ENCODE measurements at places on chromosomes 7 and 10.
A peak's percentile ranks its signal among the peaks of the same experiment; 100 is the strongest.

- DNase-seq: no peak
Measured at GRCh38 chr7:43112941-43113621, 634 bp downstream of the HECW1 start.

- DNase-seq: peak; percentile 31
Measured at GRCh38 chr10:14389981-14390590, 59.4 kb upstream of the FRMD4A start.

GRCh38 chr7:76054123-76055120 is 6.5 kb downstream of the MDH2 start:
- DNase-seq: no peak

DNA sequence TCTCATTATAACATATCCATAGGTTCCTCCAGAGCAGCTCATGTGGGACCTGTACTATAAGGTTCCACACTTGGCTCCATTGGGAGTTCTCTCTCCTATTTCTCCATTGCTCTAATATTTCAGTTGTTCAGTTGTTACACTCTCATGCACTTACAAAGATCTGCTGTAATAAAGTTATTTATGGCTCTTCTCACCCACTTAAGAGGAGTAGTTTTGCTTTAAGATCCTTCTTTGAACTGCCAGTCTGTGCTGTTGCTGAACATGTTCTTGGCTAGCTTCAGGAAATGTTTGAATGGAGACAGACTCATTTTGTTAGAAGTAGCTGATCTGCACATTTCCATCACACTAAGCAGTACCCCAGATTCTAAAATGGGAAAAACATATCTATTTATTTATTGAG is 250.1 kb downstream of the CDK14 start:
- no peak for DNase-seq

GRCh38 chr7:112069879-112070321 is 136.3 kb downstream of the DOCK4 start:
- no peak for DNase-seq

DNA sequence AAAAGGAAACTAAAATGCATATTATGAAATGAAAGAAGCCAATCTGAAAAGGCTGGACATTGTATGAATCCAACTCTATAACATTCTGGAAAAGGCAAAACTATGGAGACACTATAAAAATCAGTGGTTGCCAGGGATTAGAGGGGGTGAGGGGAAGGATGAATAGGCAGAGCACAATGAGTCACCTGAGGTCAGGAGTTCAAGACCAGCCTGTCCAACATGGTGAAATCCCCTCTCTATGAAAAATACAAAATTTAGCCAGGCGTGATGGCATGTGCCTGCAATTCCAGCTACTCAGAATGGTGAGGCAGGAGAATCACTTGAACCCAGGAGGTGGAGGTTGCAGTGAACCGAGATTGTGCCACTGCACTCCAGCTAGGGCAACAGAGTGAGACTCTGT is 324.8 kb upstream of the PHYHIPL start:
- no peak for DNase-seq

- DNase-seq: no peak
Measured at GRCh38 chr7:37061849-37062559, 337.7 kb upstream of the AOAH start.

DNA sequence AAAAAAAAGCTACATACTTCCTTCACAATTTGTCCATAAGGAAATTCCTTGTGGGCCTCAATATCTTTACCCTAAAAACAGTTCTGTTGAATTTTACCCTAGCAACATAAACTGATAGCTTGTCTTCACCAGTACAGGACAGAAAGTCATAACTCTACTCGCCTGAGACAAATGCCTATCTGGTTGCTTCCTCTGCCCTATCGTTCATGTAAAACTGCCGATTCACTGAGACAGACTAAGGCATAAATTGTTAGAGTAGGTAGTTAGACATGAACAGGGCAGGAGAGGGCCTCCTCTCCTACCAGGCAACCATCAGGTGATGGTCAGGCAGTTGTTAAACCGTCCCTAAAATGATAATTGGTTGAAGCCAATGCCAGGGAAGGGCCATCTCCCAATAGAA is 25.0 kb downstream of the IFIT3 start:
- DNase-seq: no peak

DNA sequence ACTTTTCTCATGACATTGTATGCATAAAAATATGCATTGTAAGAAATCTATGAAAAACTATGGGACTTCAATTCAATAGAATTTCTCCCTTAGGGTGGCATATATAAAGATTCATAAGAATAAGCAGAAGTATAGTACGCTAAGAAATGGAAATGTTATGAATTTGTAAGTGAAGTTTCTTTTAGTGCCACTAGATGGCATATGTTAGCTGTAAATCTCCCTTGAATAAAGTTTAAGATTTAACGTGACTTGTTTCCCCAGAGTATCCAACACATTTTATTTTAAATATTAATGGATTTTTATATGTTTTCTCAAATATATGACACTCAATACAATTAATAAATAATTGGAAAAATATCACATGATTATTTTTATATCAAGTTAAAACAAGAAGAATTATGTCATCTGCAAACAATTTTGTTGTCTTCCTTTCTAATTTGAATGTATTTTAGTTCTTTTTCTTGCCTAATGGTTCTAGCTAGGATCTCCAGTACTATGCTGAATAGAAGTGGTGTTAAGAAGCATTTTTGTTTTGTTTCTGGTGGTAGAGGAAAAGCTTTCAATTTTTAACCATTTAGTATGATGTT is 287.2 kb downstream of the HGF start:
- DNase-seq: no peak

- DNase-seq: no peak
Measured at GRCh38 chr7:99404235-99404976, 4.0 kb downstream of the PDAP1 start.

DNA sequence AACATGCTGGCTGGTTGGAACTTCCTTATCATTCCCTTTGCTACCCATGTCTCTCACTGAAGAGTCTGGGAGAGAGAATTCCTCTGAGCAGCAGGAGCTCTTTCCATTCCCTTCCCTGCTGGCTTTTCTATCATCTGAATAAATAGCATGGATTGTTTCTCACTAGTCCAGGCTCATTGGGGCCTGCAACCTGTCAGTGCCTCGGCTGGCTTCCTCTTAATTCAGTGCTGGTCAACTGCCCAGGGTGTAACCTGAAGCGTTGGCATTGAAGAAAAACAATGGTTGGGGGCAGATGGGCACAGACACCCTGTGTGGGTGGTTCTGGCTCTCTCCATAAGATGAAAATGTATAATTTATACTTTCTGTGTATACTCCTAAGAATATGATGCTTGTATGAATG is 155.6 kb downstream of the ANLN start:
- DNase-seq: no peak

DNA sequence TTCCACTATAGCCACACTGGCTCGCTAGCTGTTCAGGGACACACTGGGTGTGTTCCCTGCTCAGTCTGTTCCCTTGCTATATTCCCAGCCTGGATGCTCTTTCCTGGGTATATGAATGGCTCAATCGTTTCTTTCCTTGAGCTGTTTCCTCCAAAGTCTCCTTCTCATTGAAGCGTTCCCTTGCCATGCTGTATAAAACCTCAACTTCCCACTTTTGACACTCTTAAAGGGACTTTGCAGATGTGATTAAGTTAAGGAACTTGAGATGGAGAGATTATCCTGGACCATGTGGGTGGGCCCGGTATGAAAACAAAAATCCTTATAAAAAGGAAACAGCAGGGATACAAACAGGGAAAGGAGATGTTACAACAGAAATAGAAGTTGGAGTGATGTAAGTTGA is 973.1 kb downstream of the LRMDA start:
- DNase-seq: no peak

- DNase-seq: no peak
Measured at GRCh38 chr7:36965625-36966024, 241.3 kb upstream of the AOAH start.
